ENCODE measurements at places on chromosomes 11 and 22.
A peak's percentile ranks its signal among the peaks of the same experiment; 100 is the strongest.

DNA sequence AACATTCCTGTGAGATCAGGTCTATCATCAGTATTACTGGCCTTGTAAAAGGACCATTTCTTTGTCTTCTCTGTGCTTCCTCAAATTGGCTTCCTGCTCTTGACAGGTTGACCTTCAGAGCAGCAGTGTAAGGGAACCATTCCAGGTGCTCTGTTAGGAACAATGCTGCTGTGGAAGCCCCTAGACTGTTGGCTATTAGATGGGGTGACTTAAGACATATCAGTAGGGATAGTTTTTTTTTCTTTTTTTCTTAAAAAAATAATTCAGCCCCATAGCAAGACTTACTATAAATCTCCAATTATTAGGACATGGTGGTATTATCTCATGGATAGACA, 37.6 kb downstream of the COA4 start:
- no peak for DNase-seq

GRCh38 chr11:20421946-20422345, 34.4 kb downstream of the PRMT3 start:
- DNase-seq: no peak

GRCh38 chr11:17933708-17934107, 79.1 kb downstream of the SERGEF start:
- no peak for DNase-seq

DNA sequence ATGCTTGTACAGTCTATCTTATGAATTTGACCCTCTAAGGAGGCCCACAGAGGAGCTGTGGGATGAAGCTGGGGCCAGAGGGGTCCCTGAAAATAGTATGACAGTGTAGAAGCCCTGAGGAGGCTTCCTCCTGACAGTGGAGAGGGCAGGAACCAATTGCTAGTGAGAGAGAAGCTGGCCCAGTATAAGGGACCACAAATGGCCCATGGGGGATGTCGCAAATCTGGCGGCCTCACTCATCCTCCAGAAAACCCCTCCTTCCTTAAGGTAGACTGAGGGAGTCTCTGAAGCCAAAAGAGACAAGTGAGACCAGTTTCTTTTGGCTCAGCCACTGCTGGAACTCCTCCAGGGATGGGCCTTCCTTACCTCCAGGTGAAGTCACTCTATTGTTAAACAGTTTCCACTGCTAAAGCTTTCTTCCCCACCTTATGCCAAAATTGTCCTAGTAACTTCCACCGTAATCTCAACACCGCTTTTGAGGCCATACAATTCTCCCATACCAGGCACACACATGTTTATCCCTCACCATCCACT, 17.8 kb upstream of the CASTOR1 start:
- no peak for DNase-seq

DNA sequence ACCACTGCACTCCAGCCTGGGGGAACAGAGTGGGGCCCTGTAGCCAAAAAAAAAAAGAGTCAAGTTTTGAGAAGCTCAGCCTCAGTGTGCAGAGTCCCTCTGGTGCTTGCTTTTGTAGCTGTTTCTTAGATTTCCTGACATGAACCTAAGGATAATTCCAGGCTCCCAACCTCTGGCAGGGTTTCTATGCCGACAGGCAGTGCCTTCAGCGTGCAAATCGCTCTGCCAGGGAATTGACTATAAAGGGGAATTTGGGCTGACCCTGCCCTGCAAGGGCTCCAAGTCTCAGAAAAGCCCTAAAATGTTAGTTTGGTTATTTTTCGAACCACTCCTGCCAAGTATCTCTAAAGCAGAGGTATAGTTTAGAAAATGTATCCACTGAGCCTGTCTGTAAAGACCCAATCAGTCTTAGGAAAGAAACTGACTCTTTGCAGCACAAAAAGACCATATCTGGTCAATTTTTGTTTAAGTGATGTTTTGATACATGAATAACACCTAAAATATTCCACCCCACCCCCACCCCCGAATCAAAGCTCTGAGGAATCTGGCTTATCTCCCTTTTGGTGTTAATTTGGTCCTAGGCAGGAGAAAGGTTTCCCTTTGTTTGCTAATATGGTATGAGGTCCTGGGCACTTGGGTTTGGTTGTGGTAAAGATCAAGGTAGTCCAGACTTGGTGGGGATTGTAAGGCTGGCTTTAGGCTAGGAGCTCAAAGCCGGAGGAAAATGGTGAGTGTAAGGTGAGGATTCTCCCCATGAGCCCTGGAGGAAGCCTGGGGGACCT, 49.7 kb downstream of the ANO1 start:
- DNase-seq: no peak

GRCh38 chr11:61362542-61362875, 335 bp downstream of the TMEM138 start:
- DNase-seq: peak; percentile 45

DNA sequence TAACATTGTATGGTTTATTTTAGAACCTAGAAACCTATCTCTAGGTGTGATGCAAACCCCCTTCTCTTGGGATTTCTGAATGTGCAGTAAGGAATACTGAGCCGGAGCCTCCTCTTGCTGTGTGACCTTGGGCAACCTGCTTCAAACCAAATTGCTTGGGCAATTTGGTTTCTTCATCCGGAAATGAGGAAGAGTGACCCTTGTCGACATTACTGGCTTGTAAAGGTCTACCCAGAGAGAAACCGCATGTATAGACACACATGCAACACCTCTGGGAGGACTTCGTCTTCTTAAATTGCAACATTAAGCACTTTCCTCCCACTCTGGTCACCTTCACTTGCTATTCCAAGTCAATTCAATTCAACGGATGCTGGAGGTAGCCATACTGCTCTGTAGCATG, 19.6 kb upstream of the TP53I11 start:
- DNase-seq: no peak

- DNase-seq: no peak
Observed at GRCh38 chr11:19767627-19768151, 55.1 kb downstream of the NAV2 start.

GRCh38 chr11:126060757-126061171, 1.9 kb downstream of the CDON start:
- peak; percentile 28 for DNase-seq

- no peak for DNase-seq
Observed at GRCh38 chr11:846496-847098, 3.9 kb downstream of the TSPAN4 start.

GRCh38 chr22:26615149-26615548, 2.7 kb downstream of the CRYBB1 start:
- no peak for DNase-seq

GRCh38 chr22:36625102-36625501, 78.5 kb downstream of the CACNG2 start:
- DNase-seq: no peak

DNA sequence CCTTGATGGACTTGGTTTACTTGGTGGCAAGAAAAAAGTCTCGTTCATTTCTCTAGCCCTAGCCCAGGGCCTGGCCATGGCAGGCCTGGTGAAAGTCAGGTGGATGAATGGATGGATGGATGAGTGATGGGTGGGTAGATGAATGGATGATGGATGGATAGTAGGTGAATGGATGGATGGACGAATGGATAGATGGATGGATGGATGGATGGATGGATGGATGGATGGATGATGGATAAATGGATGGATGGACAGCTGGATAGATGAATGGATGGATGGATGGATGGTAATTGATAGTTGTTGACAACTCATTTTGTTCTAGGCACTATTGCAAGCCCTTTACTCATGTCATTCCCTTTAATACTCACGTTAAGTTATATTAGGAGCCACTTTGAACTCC, 86.1 kb upstream of the ANO1 start:
- DNase-seq: no peak

GRCh38 chr22:32951807-32952153, 106.4 kb downstream of the SYN3 start:
- peak; percentile 22 for DNase-seq

DNA sequence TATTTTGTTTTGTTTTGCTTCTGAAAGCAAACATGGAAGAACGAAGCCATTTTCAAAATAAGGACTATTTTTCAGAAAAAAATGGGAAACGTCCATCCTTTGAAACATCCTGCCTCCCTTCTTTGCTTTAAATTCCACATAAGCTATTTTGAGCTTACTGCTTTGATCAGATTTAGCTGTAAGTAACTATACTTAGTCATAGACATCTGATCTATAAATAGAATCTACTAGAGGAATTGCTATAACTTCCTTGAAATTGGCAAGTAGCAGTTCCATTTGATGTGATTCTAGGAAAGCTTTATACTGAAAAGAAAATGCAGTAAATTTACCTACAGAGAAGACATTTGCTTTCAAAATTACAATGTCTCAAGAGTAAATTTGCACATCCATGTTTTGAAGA, 305.8 kb downstream of the TTC28 start:
- no peak for DNase-seq

DNA sequence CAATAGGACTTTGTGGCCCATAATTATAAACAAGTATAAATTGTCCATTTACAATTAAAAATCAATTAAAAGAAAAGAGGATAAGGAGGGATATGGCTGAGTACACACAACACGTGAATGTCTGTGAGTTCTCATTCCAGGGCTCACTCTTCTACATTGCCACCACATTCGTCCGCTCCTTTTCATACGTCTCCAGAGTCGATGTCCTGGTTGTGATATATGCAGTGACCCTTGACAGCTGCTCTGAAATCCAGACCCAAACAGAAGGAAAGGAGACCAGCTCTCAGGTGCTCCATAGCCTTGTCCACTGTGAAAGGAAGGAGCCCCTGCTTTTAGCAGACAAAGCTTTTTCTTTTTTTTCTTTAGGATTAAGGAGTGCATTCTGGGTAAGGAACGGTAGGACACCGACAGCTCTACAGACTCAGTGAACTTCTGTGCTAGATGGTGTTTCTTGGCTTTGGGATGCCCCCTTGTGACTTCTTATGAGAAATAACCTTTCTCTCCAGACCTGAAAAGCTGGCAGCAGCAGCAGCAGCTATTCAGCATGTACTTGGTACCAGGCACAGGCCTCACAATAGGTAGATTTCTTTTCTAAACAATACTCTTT, 19.7 kb upstream of the DNAJB13 start:
- DNase-seq: peak; percentile 28

GRCh38 chr22:45240104-45240809, 437 bp downstream of the KIAA0930 start:
- DNase-seq: no peak

GRCh38 chr11:74780248-74781005, 31.8 kb downstream of the RNF169 start:
- DNase-seq: no peak

DNA sequence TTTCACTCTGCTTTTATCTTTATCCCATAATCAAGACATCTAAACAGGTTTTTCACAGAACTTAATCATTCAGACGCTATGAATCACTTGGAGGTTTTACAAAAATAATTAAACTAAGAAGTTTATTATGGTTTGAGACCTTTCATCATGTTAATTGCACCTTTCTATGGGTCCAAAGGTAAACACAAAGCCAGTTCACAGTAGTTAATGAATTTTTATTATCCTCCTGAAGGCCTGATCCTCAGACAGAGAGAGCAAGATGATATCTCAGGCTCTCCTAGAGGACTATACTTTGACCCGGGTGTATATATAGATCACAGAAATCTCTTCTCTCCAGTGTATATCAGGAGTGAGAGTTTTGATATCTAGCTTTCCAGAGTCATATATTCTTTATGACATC, 1044.3 kb upstream of the RAG2 start:
- DNase-seq: no peak

Data from NCI-H2029 treated with DMSO at 0.1 percent for 48 hours (cell line).